ENCODE measurements at places on chromosomes 12 and 14. TPM values are rescaled to one million over a fixed set of nuclear protein-coding genes. Genes with fewer than 3 reads are reported as not detected.

DNA sequence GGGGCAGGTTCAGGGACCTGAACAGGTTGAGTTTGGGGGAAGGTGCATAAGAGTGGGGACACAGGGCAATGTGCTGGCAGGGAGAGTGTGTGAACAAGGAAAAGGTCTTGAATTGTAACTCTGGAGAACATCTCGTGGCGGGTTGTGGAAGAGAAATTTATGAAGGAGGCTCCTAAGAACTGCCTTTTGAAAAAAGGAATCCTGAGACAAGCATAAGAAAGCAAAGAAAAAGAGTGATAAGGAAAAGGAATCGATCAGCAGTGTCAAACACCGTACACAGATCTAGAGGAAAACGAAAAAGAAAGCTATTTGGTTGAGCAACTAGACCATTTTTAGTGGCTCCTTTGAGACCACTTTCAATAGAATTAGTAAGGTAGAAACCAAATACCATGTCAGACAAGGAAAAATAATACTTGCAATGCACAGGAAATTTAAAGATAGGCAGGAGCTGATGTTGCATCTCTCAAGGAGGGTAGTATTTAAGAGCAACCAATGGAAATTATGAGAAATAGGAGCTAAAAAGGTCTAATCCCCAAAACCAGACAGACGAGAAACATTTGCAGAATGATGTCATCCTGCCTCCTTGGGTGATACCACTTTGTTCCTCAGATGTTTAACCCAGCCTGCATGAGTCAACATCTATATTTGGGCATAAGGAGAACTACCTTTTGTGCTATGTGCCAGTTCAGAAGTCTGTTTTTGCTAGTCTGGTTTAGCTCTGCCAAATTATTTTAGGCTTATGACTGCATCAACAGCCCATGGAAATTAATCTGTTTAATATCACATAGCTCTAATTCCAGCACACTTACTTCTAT, 64.5 kb upstream of the STK38L start:
- DNase-seq = no peak

DNA sequence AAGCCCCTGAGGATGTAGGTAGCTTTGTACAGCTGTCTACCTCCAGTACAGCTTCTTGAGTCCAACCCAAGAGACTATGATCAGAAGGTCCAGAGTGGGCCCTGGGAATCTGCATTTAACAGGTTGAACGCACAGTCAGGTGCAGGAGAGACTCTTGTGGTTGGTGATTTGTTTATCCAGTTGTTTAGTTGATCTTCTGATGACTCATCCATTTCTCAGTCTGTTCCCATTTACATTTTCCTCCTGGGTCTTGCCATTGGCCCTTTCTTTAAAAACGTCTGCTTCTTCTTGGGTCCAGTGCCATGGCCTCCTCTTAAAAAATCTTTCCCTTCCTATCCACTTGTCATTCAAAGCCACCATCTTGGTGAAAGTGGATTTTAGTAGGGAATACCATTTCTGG, 734.2 kb downstream of the MED13L start:
- no peak for DNase-seq

DNA sequence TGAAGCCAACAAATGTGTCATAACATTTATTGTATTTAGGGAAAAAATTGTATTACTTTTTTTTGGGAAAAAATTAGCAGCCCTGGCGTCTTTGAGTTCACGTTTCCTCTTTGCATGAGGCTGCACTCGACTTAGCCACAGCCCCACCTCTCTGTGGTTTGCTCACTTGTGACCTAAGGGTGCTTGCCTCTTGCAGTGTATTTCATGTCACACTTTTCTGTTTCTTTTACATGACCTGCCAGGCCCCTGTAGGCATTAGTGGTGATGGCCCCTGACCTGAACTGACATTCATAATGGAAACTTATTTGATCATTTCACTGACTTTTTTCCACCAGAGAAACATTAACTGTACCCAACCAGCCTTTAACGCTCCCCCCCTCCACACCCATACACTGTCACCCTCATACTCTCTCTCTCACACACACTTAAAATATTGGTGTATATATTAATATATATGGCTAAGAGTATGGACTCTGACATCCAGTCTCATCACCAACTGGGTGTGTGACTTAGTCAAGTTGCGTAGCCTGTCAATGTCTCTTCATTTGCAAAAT, 122.9 kb downstream of the PRKCH start:
- no peak for DNase-seq

DNA sequence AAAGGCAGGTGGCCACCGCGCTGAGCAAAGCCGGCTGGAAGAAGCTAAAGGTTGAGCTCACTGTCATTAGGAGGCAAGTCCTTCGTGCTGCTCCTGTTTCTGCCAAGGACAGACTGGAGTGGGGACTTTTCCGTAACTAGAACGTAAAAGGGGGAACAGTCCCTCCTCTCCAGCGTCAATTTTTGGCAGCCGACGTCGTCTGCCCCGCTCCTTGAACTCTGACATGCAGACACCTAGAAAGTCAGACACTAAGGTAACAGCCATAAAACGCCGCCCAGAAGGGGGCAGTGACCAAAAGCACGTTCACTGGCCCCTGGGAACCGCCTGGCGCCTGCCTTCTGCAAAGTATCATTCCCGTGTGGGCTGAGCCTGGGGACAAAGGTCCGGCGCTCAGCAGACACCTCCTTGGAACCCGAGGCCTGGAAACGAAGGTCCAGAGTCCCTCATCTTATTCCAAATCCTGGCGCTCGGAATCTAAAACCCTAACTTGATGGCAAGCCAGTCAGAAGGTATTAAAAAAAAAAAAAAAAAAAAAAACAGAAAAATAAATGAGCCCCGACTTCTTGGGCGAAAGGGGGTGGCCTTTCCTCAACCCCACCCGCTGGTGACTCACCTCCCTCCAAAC, 1.1 kb upstream of the LRP1 start:
- peak; percentile 92 for DNase-seq

TAS2R42 gene
- total RNA-seq = not detected

- no peak for DNase-seq
These were observed 188.1 kb downstream of the SLC5A8 start for GRCh38 chr12:101021911-101022388.

- no peak for DNase-seq
These were observed 173.6 kb downstream of the PHETA1 start for GRCh38 chr12:111195316-111195715.

DNA sequence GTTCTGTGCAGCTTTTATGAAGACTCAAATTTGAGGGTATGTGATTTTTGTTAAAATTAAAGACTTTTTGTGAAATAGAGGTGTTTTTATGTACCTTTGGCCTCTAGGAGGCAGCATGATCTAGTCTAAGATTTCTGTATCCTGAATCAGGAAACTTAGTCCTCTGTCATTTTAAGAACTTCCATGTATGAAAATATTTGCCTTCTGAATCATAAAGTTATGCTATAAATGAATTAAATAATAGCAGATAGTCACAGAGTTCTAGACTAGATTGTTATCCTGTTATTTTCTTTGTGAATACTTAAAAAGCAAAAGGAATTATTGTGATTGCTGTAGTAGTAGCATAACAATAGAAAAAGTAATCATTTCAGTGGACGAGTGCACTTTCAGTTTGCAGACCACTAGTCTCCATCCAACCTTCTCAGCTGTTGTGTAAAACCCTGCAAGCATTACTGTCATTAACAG, 56.3 kb downstream of the FGD4 start:
- DNase-seq = no peak

DNA sequence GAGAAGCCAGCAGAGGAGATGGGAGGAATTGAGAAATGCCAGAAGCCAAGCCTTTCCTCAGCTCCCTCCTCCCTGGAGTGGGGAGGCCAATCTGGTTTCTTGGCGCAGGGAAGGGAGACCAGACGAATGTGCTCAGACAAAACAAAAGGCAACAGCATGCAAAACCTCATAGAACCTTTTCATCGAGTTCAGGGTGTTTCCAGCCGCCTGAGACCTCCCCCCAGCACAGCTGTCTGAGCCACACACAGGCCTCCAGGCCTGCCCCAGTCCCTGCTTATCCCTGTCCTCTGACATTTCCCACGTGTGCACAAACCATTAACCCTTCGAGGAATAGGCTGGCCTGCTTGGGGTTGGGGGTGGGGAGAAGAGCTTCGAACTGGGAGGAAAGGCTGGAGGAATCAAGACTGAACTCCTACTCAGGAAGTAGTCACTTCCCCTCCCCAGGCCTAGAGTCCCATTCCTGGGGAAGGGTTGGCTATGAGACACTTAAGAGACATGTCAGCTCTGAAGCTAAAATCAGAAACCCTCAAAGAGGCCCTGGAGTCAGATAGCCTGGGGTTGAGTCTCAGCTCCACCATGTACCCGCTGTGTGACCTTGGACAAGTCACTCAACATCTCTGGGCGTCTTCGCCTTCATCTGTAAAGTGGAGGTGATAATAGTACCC, 10.7 kb downstream of the TBX3 start:
- no peak for DNase-seq

- no peak for DNase-seq
These were observed 18.6 kb downstream of the PELI2 start for GRCh38 chr14:56136571-56137452.
